ENCODE measurements at places on chromosomes 5 and 9. TPM values are rescaled to one million over a fixed set of nuclear protein-coding genes. Genes with fewer than 3 reads are reported as not detected.

Gene OTP
- total RNA-seq = 3.1 TPM

Gene SHISAL2B
- total RNA-seq = 0.55 TPM

Gene PTGES
- 1.1 TPM for total RNA-seq

Gene HAVCR1
- total RNA-seq = not detected

GRCh38 chr9:122086873-122087272 lies 6.2 kb downstream of the TTLL11 start:
- DNase-seq = no peak

Gene TMEM215
- 0.57 TPM for total RNA-seq

GRCh38 chr5:172123269-172123692 lies 64.7 kb downstream of the STK10 start:
- DNase-seq = no peak

GRCh38 chr9:114098021-114098935 lies 814 bp downstream of the KIF12 start:
- peak; percentile 21 for DNase-seq

Gene ARSI
- 0.51 TPM for total RNA-seq

GRCh38 chr5:105274079-105274478 lies 1711.5 kb upstream of the NUDT12 start:
- DNase-seq = no peak

- no peak for DNase-seq
Observed at GRCh38 chr5:39815711-39816110, 390.9 kb upstream of the DAB2 start.

DNA sequence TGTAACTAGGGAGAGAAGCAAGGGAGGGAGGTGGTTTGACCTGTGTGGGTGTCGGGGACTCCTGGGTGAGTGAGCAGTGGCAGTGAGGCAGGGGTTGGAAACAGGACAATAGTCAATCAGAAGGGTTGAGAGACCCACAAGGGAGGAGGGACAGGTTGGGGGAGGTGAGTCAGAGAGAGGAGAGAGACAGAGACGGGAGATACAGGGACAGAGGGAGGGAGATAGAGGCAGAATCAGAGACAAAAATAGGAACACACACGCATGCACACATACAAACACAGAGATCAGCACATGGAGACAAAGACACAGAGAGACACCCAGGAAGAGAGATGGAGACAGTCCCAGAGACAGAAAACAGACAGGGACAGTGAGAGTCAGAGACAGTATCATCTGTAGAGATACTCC lies 39.3 kb upstream of the PTGS1 start:
- DNase-seq = no peak

Gene MCTP1
- 1.8 TPM for total RNA-seq

DNA sequence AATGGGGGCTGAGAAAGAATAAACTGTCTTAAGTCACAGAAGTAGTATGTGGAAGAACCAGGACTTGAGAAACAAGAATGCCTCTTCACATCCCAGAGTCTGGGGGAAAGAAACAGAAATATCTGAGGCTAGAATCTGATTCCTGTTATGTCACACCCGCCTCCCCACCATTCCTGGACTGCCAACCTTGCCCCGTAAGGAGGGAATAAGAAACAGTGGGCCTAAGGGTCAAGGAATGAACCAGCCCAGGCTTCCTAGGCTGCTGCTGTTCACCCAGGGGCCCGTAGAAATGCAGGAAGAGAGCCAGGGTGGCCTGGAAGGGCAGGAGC lies 4.3 kb downstream of the PCDH1 start:
- DNase-seq = no peak

GRCh38 chr9:371349-371748 lies 156.7 kb downstream of the DOCK8 start:
- no peak for DNase-seq

Gene SCGB3A2
- not detected for total RNA-seq

DNA sequence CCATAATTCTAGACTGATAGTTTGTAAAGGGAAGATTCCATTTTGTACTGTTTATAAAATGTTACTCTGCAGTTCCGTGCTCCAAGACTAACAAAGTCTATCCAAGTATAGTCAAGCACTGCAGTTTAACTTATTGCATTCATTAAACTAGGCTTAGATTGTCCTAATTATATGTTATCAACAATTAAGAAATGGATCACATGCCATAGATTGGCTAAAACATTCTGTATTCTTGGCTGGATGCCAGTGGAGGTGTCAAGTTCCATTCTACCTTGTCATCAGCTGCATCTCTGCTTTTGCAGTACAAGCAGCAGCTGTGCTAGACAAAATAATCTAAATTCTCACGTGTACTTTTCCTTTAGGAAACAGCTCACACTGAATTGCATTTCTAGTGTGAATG lies 69.4 kb upstream of the MEF2C start:
- DNase-seq = no peak

- DNase-seq = no peak
Observed at GRCh38 chr9:131856105-131856504, 116.2 kb upstream of the RAPGEF1 start.

DNA sequence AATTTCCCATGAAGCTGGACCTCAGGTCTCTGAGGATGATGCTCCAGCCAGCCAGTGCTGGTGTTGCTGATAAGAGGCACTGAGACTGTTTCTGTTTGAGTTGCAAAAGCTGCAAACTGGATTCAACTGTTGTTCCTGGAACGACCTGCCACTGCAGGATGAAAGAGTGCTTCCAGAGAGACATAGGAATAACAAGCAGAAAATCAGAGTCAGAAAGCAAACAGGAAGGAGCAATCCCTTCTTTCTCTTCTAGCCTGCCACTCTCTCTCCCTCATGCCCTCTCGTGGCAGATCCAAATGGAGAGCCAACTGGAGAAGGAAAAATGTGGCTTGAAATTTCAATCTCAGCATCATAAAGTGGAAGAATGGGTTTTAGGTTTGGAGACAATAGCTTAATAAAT lies 110.4 kb downstream of the STARD4 start:
- DNase-seq = no peak

GRCh38 chr5:95709967-95710650 lies 21.0 kb upstream of the RHOBTB3 start:
- no peak for DNase-seq

Gene PCDHB3
- total RNA-seq = 5.7 TPM

Gene TMEFF1
- 43.1 TPM for total RNA-seq

DNA sequence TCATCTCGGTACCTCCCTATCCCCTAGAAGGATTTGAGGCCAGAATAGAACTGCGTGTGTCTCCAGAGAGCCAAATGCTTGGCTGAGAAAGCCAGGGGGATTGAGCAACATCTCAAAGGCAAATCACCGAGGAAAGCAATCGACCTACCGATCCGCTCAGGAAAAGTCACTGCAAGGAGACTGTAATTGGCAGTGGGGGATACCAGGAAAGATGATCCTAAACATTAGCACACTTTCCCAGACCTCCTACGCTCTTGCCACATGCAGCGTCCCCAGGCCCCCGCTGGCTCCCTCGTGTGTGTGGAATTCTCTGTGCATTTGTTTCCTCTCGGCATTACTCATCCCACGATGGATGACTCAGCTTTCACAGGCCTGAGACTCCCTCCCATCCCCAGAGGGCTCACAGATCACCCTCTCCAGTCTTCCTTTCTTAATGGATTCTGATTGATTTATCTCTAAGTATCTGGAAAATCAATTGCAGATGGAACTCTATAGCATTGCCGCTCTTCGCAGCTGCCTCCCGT lies 82.2 kb upstream of the ICE1 start:
- DNase-seq = peak; percentile 38

GRCh38 chr5:81632679-81633078 lies 118.2 kb downstream of the SSBP2 start:
- DNase-seq = no peak
